Mammary microvascular endothelial cell (primary cell): ENCODE measurements at places on chromosomes 11 and 22. TPM values are rescaled to one million over a fixed set of nuclear protein-coding genes. Genes with fewer than 3 reads are reported as not detected.

Gene RAB3IL1
- 5.1 and 7.5 TPM in 2 replicates for total RNA-seq

Gene BTG4
- not detected in 2 replicates for total RNA-seq

Gene TRIM51
- total RNA-seq = not detected in 2 replicates

Gene VSIG10L2
- not detected in 2 replicates for total RNA-seq

Gene DDX6
- total RNA-seq = 46.0 and 63.8 TPM in 2 replicates

Gene SMIM35
- not detected in 2 replicates for total RNA-seq

Gene TMPRSS13
- not detected in 2 replicates for total RNA-seq

Gene OR4D5
- total RNA-seq = not detected in 2 replicates

Gene LARGE2
- not detected in 2 replicates for total RNA-seq

Gene GVQW3
- total RNA-seq = not detected in 2 replicates

Gene CASP5
- total RNA-seq = not detected in 2 replicates
